CD4-positive, alpha-beta T cell treated with Interleukin-10 for 1 hour (primary cell): ENCODE measurements at places on chromosomes 3 and 15.

DNA sequence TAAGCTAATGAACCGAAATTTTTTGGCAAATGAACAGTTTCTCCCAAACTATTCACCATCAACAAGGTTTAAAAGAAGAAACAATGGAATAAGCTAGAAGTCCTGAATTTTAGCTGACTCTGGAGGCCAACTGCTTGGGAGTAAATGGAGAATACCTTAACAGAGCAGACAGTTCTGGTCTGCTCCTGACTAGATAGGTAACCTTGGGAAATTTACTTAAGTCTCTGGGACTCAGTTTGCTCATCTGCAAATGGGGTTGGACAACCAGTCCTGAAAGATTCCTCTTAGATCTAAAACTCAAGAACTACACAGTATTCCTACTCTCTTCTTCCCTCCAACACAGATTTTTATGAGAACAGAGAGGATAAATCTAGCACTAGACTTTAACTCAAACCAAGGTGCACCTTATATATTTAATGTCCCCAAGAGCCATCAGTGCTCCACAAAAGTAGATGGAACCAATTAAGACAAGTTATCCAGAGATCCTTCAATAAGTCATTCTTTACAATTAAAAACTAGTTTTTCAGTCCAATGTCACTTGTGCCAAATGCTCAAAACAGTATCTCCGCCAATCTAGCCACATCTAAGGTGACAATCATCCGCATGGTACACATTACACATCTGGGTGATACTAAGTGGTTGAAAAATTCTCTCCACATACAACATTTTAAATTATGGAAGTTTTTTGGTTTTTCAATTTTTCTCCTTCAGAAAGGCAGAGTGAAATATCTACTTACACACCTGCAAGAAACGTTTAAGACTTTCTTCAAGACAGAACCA lies 1.5 kb downstream of the RHOA start:
- DNase-seq, result peak; percentile 46

DNA sequence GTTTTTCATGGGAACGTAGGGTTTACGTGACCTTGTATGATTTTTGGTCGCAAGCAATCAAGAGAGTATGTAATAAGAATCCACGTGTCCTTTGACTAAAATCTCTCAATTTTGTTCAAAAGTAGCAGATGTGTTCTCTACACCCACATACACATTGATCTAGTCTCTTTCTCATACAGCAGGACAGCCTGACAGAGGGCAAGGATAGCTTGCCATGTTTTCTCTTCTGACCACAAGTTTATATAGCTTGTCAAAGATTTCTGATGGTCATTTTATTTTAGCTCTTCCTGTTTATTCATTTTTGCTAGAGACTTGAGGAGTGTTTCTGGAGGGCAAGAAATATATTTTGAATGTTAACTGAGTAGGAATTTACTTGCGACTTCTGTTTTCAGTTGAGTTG lies 570.2 kb upstream of the ALCAM start:
- DNase-seq, result no peak

DNA sequence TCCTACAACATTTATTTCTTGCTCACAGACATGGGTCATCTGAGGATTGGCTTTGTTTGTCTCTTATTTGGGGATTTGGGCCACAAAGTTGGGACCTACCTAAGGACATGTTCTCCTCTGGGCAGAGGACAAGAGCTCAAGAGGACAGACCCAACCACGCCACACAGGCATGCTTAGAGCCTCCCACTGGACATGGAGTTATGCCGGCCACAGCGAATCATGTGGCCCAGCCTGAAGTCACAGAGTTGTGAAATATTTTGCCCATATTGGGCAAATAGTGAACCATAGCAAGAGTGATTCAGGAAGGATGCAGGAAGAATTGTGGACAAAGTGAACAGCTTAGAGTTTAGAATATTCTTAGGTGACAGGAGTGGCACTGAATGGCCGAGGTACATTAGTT lies 9.9 kb downstream of the TRAK1 start:
- no peak for DNase-seq

DNA sequence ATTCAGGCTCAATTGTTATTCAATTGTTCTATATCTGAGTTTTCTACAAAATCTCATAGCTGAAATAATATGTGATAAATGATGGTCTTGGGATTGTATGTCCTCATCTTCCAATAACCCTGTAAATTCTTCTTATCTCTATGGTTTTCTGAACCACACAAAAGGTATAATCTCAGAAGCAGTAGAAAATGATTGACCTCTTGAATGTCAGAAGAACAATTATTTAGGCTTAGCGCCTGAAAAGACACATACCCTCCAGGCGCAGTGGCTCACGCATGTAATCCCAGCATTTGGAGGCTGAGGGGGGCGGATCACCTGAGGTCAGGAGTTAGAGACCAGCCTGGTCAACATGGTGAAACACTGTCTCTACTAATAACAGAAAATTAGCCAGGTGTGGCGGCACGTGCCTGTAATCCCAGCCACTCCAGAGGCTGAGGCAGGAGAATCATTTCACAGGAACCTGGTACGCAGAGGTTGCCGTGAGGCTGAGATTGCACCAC lies 288.0 kb upstream of the TBC1D5 start:
- no peak for DNase-seq

- DNase-seq, result peak; percentile 87
Measured at GRCh38 chr15:70023064-70023768, 74.5 kb downstream of the TLE3 start.

- no peak for DNase-seq
Measured at GRCh38 chr15:77430652-77431051, 10.0 kb downstream of the HMG20A start.

DNA sequence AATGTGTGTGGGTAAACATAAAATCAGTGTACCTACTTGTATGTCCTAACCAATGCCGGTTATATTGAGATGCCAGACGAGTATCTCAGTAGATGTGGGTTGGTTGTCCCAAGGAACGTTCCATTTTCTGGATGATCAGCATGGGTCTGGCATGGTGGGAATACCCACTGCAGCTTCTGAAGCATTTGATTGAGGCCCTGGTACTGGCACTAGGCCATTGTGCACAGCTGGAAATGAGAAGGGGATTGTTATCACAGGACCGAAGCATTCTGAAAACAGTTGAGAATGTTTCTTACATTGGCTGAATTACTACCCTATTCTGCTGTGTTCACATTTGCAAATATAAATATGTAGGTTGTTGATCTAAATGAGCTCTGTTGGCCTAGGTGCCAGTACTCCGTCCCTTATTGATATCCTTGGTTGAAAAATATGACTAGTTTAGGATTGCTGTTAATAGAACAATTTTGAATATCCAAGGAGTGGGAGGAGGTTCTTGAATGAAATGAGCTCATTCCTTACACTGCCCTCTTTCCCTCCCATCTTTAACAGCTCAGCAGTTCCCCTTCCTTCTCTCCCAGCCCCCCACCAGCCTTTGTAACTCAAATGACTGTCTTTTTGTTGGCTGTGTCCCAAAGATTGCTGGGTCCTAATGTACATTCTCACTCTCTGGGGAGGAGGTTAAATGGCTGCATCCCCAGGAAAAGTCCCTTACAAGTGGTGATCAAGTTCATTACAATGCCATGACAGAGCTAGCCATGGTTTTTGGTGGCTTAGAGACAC lies 293.3 kb upstream of the TPM1 start:
- no peak for DNase-seq

DNA sequence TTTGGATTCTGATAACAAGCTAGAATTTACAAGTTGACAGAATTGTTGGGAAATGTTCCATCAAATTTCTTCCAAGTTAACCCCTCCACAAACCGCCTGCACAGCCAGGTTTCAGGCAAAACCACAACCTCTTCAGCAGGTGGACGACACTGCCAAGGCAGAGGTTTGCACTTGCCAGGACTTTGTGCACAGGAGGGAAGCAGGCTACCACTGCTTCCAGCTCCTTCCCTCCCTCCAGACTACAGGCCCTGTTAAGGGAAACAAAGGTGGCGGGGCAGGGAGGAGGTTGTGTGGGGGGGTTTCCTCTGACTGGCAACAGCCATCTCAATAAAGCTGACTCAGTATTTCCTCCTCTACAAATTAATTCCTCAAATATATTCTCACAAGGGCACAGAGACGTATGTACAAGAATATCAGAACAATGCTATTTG lies 42.2 kb downstream of the TBC1D2B start:
- peak; percentile 47 for DNase-seq

GRCh38 chr3:330494-331115 lies 134.0 kb downstream of the CHL1 start:
- no peak for DNase-seq

GRCh38 chr3:4776980-4777581 lies 202.2 kb upstream of the BHLHE40 start:
- DNase-seq, result peak; percentile 3

GRCh38 chr3:195197765-195198425 lies 73.1 kb downstream of the XXYLT1 start:
- no peak for DNase-seq

DNA sequence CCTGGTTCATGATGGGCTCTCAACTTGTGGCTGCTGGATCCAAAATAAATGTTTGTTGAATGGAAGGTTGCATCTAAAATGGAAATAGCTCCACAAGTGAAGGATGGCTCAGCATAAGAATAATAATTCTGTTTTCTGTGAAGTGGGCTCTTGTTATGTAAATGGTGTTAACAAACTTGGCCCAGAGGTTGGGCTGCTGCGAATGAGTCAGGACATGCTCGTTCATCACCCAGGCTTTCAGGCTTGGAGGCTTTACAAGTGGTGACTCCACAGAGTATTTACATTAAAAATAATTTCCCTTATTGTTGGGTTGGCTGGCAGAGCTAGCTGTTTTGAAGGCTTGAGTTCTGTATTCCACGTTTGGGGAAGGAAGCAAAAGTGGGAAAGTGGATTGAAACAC lies 60.5 kb downstream of the ITGB5 start:
- DNase-seq, result no peak

DNA sequence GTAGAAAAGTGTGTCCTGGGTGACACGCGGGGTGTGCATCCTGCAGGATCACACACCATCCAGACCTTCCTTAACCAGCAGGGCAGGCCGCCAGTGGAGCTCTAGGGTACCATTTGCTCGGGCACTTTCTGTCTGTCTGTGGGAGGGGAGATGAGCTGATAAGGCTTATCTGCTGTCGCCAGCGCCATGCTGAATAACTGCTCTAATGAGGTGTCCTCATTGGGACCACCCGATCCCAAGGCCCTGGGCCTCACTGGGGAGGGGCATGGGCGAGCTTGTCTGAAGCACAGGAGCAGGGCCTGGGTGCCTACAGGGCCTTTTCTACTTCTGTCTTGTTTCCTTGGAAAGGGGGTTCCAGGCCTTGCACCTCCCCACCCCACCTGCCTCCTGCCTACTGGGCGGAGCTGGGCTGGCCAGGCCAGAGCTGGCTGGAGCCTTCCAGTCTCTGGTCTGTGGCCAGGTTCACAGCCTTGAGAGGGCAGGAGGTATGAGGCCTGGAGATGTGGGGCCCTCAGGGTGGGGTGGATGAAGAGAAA lies 2.5 kb upstream of the GATA2 start:
- DNase-seq, result no peak
